ENCODE measurements at places on chromosomes 6 and 20. TPM values are rescaled to one million over a fixed set of nuclear protein-coding genes. Genes with fewer than 3 reads are reported as not detected.

The HELZ2 gene
- 31.5 TPM for total RNA-seq

- H3K4me3 ChIP-seq: no peak overlapping the region
- H3K27ac ChIP-seq: no peak overlapping the region
- H3K4me1 ChIP-seq: no peaks in the 10 kb centered on the region
- H3K27me3 ChIP-seq: no peaks in the 10 kb centered on the region
- DNase-seq: no peak
- H3K36me3 ChIP-seq: no peaks in the 10 kb centered on the region
These were observed 75.1 kb downstream of the EDN3 start for GRCh38 chr20:59375541-59375940.

GRCh38 chr20:36479938-36480337 is 61.4 kb upstream of the MYL9 start:
- no peak for DNase-seq
- peak overlapping the region; percentile 61 for H3K27ac ChIP-seq
- no peaks in the 10 kb centered on the region for H3K27me3 ChIP-seq
- H3K4me3 ChIP-seq: no peak overlapping the region
- peaks cover 55% of the 10 kb centered on the region for H3K4me1 ChIP-seq

DNA sequence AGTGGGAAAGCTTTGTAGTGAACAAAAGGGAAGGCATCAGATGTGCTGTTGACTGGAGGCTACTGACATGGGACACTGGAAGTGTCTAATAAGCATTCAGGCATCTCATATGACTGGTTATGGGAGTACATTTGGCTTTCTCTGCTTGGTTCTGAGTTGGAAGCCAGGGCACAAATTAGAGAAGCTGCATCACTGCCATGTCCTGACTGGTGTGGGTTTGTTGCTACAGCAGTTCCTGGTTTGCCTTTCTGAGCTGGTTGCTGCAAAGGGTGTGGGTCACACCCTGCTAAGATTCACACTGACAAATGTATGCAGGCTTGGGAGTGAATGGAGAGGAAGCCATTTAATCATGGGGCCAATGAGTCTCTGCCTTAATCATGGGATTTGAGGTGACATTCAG is 36.2 kb upstream of the NANP start:
- H3K27ac ChIP-seq: no peak overlapping the region
- H3K4me3 ChIP-seq: no peak overlapping the region
- no peak for DNase-seq
- no peaks in the 10 kb centered on the region for H3K27me3 ChIP-seq
- H3K4me1 ChIP-seq: no peaks in the 10 kb centered on the region

- H3K36me3 ChIP-seq: no peaks in the 10 kb centered on the region
- peaks cover 7% of the 10 kb centered on the region for H3K4me1 ChIP-seq
- DNase-seq: no peak
- H3K4me3 ChIP-seq: no peak overlapping the region
- H3K27me3 ChIP-seq: no peaks in the 10 kb centered on the region
These were observed 30.0 kb downstream of the TFAP2A start for GRCh38 chr6:10384610-10385523.

The PHF3 gene
- total RNA-seq: 74.7 TPM

DNA sequence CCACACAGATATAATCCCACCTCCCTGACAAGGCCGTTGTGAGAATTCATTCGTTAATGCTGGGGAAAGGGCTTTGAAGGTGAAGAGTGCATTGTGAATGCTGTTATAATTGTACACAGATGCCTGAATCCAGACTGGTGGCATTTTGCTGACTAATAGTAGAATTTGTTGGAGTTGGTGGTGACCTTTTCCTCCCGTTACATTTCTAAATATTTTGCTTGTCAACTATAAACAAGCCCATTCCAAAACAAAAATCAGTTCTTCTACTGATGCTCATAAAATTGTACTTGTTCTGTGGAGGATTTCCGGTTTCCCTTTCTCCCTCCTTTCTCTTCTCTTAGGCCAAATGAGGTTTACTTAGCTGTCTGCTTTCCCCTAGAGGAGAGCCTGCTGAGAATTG is 253.1 kb upstream of the SUPT3H start:
- no peaks in the 10 kb centered on the region for H3K36me3 ChIP-seq
- no peak overlapping the region for H3K4me3 ChIP-seq
- peaks cover 6% of the 10 kb centered on the region for H3K4me1 ChIP-seq
- no peak for DNase-seq
- peak overlapping the region; percentile 13 for H3K27ac ChIP-seq

DNA sequence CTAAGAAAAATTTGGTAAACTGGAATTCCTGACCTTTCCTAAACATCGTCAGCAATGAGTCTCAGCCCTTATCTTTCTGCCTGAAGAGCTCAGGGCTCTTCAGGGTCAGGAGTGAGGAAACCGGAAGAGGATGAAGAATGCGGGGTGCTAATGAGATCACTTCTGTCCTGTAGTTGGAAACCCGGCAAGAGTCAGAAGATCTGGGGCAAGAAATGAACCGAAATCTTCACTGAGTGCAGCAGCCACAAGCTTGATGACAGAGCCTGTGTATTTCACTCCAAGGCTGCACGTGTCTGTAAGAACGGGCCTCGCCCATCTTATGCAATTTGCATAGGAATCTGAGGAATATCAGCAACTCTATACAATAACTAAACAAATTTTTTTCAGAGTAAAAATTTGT is 60.4 kb upstream of the QKI start:
- no peaks in the 10 kb centered on the region for H3K27me3 ChIP-seq
- H3K4me1 ChIP-seq: no peaks in the 10 kb centered on the region
- no peaks in the 10 kb centered on the region for H3K36me3 ChIP-seq
- H3K27ac ChIP-seq: peak overlapping the region; percentile 56

The EPPIN gene
- not detected for total RNA-seq

The GABRR2 gene
- total RNA-seq: 0.84 TPM

The IL17F gene
- not detected for total RNA-seq

DNA sequence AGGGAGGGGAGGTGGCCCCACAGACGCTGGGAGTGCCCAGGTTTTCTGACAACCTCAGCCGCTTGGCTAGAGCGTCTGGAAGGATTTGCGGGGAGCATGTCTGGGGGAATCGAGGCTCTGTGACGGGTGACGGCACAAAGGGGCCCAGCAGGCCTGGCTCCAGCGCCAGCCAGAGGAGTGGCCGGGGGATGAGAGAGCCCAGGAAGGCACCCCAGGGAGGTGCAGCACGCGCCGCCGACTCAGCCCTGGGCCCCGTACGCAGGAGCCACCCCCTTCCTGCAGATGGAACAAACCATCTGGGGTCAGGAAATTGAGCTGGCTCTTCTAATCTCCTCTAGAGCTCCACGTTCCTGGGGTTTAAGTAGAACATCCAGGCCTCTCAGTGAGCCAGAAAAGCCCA is 5.9 kb upstream of the SLCO4A1 start:
- H3K4me3 ChIP-seq: no peak overlapping the region
- H3K27ac ChIP-seq: no peak overlapping the region
- H3K4me1 ChIP-seq: no peaks in the 10 kb centered on the region
- no peaks in the 10 kb centered on the region for H3K36me3 ChIP-seq
- DNase-seq: no peak

The DEFB124 gene
- total RNA-seq: not detected

The SMOC2 gene
- total RNA-seq: 100 TPM

The SLC22A16 gene
- total RNA-seq: not detected

DNA sequence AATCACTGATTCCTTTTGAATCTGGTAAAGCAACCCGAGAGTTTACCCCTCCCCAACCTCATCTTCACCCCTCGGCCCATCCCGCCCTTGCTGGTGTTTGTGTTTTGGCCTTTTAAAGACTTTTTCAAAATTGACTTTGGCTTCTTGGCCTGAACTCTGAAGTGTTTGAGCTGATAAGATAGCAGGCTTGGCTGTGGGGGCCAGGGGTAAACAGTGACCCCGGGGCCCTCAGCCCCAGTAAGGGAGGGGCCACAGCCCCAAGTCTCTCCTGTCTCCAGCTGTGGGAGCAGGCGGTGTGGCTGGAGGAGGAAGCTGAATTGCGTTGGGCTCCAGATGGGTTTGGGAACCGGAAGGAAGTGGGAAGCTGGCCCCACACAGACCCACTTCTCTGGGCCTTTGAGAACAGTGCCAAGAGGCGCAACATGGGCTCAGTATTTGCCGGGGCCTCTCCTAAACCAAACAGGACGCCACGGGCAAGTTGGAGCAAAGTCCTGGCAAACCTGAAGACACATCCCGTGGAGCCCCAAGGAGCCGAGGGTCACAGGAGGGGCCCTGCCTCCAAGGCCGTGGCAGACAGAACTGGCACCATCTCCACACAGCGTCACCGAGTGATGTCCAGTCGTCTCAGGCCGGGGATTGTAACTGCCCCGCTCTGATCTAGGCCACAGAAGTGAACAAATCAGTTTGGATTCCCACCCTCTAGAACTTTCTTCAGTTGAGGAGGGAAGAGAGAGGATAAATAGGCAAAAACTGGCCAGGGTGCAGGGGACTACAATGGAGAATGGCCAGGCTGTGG is 54.3 kb upstream of the PTPN1 start:
- no peak overlapping the region for H3K4me3 ChIP-seq
- H3K36me3 ChIP-seq: no peaks in the 10 kb centered on the region

GRCh38 chr6:67285770-67286495 is 1349.1 kb upstream of the ADGRB3 start:
- no peak overlapping the region for H3K4me3 ChIP-seq
- H3K27ac ChIP-seq: no peak overlapping the region

- H3K27ac ChIP-seq: no peak overlapping the region
- no peaks in the 10 kb centered on the region for H3K36me3 ChIP-seq
- no peak overlapping the region for H3K4me3 ChIP-seq
- no peak for DNase-seq
These were observed 110.6 kb downstream of the UBE3D start for GRCh38 chr6:82954937-82955577.

- no peak overlapping the region for H3K27ac ChIP-seq
- H3K4me3 ChIP-seq: no peak overlapping the region
- no peaks in the 10 kb centered on the region for H3K36me3 ChIP-seq
These were observed 83.9 kb upstream of the LGSN start for GRCh38 chr6:63403725-63404124.

DNA sequence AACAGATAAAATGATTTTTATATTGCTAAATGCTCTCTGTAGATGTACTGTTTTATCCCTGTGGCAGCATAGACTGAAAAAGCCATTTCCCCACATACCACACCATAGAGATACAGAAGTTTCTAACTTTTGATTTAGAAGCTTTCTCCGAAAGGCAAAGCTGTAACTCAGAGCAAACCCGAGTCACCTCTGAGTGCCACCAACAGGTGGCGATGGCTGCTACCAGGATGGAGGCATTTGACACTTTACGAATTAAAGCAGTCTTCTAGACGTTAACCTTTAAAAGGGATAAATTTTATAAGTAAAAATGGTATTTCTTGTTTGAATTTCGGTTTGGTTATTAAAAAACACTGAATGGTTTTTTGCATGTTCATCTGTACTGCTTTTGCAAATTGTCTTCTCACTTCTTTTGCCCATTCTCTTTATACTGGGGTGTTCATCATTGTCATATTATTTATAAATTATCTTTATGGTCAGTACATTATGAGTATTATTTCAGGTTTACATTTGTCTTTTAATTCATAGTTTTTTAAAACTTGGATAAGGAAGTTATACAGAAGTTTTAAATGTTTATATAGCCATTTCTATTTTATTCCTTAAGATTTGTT is 201.0 kb upstream of the CEP162 start:
- no peak overlapping the region for H3K4me3 ChIP-seq
- no peaks in the 10 kb centered on the region for H3K27me3 ChIP-seq
- no peaks in the 10 kb centered on the region for H3K4me1 ChIP-seq
- peak; percentile 41 for DNase-seq

- no peaks in the 10 kb centered on the region for H3K4me1 ChIP-seq
- H3K36me3 ChIP-seq: no peaks in the 10 kb centered on the region
- no peak overlapping the region for H3K27ac ChIP-seq
- no peaks in the 10 kb centered on the region for H3K27me3 ChIP-seq
- no peak overlapping the region for H3K4me3 ChIP-seq
These were observed 175.2 kb downstream of the CDKAL1 start for GRCh38 chr6:20709451-20709850.

GRCh38 chr6:41442800-41443501 is 103.2 kb upstream of the FOXP4 start:
- no peaks in the 10 kb centered on the region for H3K36me3 ChIP-seq
- no peaks in the 10 kb centered on the region for H3K27me3 ChIP-seq
- peak; percentile 50 for DNase-seq
- peak overlapping the region; percentile 27 for H3K4me3 ChIP-seq
- H3K27ac ChIP-seq: peak overlapping the region; percentile 53

DNA sequence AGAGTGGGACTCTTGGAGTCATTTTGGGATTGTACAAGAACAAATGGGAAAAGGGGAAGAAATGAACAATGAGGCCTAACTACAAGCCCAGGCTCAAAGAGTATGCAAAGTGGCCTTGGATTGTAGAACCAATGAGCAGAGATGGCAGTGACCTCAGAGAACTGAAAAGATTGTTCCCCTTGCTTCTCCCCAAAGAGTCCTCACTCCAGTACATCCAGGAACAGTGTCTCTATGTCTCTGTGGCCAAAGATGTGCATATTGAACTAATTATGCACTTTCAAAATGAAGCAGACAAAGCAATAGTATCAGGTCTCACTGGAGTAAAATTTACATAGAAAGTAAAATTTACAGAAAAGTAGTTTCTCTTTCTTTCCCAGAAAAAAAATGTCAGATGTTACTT is 81.0 kb downstream of the SMLR1 start:
- H3K27me3 ChIP-seq: no peaks in the 10 kb centered on the region
- no peak overlapping the region for H3K27ac ChIP-seq
- no peak for DNase-seq
- no peaks in the 10 kb centered on the region for H3K36me3 ChIP-seq
- H3K4me3 ChIP-seq: no peak overlapping the region

The IMPG1 gene
- not detected for total RNA-seq

GRCh38 chr6:17999425-17999824 is 12.0 kb upstream of the KIF13A start:
- no peaks in the 10 kb centered on the region for H3K4me1 ChIP-seq
- H3K27me3 ChIP-seq: no peaks in the 10 kb centered on the region
- DNase-seq: no peak
- H3K27ac ChIP-seq: no peak overlapping the region

Data from tibial nerve (tissue), 4 donors.